Left ventricle myocardium superior (tissue), 1 donor: ENCODE measurements at places on chromosomes 7 and 10. TPM values are rescaled to one million over a fixed set of nuclear protein-coding genes. Genes with fewer than 3 reads are reported as not detected.

GRCh38 chr7:138667535-138668228 lies 33.5 kb downstream of the SVOPL start:
- no peak for DNase-seq

DNA sequence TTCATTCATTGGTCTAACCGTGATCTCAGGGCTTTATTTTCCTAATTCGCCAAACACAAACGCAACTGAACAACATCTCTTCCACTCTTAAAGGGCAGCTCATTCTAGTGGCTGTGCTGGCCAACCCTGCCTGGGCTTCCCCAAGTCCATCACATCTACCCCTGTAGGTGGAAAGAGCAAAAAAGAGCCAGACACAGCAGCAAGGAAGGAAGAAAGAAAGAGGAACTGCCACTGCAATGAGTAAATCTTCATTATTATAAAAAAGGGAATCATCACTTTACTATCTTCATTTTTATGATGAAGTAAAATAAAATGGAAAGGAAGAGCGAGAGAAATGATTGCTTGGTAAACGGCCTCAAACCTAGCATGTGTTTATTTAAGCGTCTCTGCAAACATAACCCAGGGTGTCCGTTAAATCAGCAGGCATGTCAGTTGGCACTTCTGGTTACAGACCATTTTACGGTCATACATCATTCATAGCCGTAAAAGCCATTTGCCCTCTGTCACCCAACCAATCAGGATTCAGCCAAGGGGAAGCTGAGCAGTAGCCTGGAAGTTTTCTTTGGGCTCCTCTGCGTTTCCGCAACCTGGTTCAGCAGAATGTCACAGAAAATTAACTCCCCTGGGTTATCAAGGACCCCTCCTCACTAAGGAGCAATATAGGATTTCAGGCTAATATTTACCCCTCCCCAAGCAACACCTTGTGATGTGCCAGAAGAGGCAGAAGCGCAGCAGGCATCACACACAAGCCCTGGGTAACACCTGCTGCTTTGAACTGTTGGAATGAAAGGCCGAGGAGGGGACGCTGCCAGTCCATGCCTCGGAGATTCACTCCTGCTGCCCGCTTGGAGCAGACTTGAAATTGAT lies 234.0 kb downstream of the SNX10 start:
- DNase-seq, result no peak

DNA sequence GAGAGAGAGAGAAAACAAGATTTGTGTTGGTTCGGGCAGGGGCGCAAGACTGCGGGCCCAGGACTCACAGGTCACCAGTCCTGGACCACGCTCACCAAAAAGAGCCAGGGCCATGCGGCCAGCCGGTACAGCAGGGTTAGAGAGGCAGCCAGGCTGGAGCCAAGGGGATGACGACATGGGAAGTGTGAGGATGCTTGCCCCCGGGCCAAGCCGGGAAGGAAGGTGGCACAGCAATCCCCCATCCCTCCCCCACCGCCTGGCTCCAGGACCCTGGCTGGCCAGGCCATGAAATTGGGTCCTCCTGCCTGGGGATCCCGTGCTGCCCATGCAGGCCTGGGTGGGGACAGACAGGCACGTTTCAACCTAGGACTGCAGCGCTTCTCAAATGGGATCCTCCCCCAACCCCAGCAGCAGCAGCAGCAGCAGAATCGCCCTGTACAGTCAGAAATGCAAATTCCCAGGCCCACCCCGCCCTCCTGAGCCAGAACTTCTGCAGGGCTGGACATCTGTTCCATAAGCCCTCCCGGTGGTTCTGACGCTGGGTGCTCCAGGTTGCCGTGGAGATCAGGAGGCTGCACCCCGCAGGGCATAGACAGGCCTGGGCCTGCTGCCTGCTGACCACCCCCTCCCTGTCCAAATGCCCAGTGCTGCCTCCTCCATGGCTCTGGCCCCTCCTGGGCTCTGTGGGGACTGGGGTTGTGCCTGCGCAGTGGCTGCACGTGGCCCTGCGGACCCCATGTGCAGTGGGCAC lies 35.0 kb downstream of the YKT6 start:
- no peak for DNase-seq

GRCh38 chr10:103737735-103738367 lies 117.5 kb downstream of the SH3PXD2A start:
- DNase-seq, result no peak

TACR2 gene
- total RNA-seq, result not detected

RBP4 gene
- 4.2 TPM for total RNA-seq

DNA sequence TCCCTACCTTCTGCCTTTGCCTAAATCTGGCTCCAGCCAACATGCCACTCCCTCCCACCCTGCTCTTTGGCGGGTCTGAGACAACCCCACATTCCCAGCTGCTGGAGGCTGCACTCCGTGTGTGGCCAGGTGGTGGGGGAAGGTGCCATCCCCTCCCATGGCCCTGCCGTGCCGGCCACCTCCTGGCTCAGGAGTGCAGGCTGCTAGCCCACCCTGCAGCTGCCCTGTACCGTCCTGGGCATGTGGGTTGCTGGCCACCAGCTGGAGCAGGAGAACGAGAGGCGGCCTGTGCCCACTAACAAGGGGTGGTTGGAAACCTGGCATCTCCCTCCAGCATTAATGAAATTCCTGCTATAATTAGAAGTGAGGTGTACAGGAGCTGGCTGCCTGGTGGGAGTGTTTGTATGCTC lies 97.6 kb downstream of the ZMIZ1 start:
- DNase-seq, result peak; percentile 76

LRIT1 gene
- not detected for total RNA-seq

- peak; percentile 85 for DNase-seq
Observed at GRCh38 chr7:32299133-32299702, 191.0 kb downstream of the LSM5 start.

CCDC172 gene
- not detected for total RNA-seq

GRCh38 chr10:60661637-60662036 lies 116.6 kb upstream of the CDK1 start:
- no peak for DNase-seq

GRCh38 chr7:89563597-89563996 lies 590.7 kb upstream of the STEAP1 start:
- no peak for DNase-seq

ZNF365 gene
- total RNA-seq, result not detected

LRRC18 gene
- not detected for total RNA-seq

GRCh38 chr7:155785536-155785935 lies 26.7 kb downstream of the SHH start:
- no peak for DNase-seq

HMX2 gene
- total RNA-seq, result not detected

MAT1A gene
- total RNA-seq, result not detected

DNA sequence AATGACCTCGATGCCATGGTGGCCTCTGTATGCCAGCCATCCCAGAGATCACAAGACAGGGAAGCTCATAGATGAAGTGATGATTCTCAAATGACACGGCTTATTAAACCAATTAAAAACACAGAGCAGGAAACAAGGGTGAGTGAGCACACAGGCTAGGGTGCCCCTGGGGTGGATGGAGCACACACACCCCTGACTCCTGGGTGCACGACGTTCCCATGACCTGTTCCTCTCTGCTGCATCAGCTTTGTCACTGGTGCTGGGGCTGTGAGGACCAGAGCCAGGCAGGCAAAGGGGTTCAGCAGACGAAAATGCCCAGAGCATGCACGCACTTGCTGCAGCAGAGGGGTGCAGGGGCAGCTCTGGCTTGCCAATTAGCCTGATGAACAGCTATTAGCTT lies 86.5 kb upstream of the LRRC4 start:
- no peak for DNase-seq

- no peak for DNase-seq
Observed at GRCh38 chr10:63431962-63432797, 33.6 kb downstream of the JMJD1C start.

CNOT4 gene
- 26.6 TPM for total RNA-seq

VDAC2 gene
- total RNA-seq, result 493 TPM
